Mucosa of descending colon (tissue), 3 donors: ENCODE measurements at places on chromosomes 3 and 15. TPM values are rescaled to one million over a fixed set of nuclear protein-coding genes. Genes with fewer than 3 reads are reported as not detected.
A peak's percentile ranks its signal among the peaks of the same experiment; 100 is the strongest.

DNA sequence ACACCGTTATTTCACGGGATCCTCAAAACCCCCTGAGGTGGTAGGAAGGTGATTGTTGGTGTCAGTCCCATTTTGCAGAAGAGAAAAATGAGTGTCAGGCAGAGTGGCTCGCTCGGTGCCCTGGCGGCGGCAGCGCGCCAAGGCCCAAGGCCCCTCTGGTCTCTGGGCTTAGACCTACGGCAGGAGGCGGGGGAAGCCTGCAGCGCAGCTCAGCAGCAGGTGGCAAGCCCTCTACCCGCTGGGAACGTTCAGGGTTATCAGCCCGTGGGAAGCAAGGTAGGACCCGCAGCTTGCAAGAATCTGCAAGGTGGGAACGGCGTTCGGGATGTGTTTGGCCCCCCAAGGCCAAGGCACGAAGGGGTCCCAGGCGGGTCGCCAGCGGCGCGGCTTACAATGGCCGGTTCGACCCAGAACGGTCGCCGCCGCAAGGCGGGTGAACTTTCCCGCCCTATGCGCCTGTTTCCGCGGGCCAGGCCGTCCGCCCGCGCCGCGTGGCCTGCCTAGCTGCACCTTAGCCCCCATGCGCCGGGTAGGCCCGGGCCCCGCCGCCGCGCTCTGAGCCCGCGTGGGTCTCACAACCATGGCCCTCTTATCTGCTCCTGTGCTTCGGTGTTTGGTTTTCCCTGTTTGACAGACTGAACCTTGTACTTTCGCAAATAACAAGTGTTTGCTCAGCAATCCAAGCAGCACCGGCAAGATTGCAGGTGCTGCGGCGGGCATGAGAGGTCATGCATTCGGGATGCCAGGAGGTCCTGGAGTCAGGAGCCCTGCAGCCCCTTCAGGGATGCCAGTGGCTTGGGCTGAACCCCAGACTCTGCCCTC is 39.7 kb downstream of the CCNL1 start:
- DNase-seq, result peak; percentile 68

DNA sequence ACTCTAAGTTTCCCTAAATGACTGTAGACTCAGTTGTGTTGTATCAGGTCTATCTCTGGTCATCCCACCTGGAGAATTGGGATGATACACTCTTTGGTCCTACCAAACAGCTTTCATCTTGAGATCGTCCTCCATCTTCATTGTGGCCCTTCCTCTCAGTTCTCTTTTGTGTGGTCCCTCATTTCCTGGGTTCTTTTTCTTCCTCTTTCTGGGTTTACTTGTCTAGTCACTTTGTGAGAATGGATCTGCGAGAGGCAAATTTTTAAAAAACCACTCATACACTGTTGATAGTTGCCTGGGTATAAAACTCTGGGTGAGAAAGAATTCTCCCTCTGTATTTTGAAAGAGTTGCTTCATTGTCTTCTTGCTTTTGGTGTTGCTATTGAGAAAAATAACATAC is 6.0 kb upstream of the AMOTL2 start:
- no peak for DNase-seq

The MORC1 gene
- total RNA-seq, result not detected

DNA sequence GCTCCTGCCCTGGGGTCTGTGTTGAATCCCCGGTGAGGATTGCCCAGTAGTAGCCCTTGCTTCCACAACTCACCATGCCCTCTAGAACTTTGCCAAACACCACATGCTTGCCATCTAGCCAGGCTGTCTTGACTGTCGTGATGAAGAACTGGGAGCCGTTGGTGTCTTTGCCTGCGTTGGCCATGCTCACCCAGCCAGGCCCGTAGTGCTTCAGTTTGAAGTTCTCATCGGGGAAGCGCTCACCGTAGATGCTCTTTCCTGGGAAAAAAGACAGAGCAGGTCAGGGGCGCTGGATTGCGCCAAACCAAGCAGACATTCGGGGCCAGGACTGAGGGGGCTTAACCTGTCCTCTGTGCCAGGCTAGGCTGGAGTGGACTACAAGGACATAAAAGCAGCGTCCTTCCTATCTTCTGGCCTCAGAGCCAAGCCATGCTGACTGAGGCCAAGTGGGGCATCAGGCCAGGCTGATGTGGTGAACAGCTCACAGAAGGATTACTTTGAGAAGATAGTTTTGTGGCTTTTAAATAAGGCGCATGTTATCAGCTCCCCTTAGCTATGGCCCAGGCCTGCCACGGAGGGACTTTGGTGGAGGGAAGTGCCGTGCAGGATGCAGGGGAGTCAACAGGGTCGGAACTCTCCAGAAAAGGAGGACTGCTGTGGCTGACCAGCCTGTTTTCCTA is 5.3 kb downstream of the SNX22 start:
- no peak for DNase-seq

DNA sequence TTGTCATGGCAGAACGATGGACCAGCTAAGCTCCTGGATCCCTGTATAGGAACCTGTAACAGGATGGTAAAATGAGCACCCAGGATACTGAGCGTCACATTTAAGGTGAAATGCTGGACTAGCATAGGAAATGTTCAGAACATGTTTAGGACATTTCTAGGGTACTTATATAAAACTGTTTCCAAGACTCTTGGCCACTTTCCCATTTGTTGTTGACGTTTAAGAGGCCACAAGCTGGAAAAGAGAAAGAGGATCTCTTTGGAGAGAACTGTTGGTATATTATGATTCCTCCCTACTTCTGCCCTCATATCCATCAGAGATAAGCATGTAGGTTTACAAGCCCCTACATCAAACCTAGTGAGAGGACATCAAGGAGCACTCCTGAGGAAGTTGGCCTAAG is 57.5 kb downstream of the SCN11A start:
- no peak for DNase-seq

The C3orf22 gene
- total RNA-seq, result not detected

DNA sequence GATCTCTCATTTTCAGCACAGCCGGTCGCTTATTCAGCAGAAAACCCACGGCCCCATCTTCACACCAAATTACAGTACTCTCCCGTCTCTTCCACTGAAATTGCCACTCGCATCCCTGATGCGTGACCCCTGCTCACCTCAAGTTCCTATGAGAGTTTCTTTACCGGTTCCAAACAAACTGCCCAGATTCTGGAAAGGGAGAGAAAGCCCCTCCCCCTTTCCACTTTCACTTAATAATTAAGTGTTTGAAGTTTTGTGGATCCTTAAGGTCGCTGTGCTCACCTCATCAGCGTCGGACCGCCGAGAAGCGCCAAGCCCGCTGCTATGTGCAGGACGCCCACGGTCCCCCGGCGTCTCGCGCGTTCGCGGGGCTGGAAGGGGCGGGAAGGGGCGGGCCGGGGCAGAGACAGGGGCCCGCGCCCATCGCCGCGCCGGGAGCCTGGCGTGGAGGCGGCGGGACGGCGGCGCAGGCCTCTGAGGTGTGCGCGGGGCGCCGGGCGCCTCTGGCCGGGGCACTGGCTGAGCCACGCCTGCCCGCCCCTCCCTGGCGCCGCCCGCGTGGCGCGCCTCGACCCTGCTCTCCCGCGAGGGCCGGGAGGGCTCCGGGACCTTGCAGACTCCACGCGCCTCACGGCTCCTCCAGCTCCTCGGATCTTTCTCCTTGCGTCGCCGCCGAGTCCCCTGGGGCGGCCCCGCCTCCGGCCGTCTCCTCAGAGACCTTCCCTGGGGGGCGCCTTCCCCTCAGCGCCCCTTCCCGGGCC is at the start of gene GPR156:
TSS of gene GPR156 (minus strand) at position 476 of the 761 bp plus-strand sequence. CDS start 41,124 bp downstream, outside the sequence.
- no peak for DNase-seq

DNA sequence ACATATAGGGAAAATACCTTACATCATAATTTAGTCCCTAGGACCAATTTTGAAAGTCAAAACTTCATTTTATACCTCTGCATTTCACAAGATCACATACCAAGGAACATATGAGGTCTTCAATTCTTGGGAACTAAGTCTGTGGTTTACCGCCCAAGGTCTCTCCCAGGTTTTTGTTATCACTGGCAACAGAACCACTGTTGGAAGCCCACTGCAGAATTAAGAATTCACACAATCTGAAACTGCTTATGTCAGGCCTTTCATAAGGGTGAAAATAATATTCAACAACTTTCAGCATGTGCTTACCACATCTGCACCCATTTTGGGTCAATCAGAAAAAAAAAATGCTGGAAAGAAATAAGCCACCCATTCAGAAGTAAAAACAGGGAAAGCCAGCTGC is 107.2 kb upstream of the MME start:
- no peak for DNase-seq

GRCh38 chr15:37536967-37537605 is 397.4 kb upstream of the TMCO5A start:
- DNase-seq, result no peak

- DNase-seq, result no peak
These were observed 17.4 kb downstream of the PGBD4 start for GRCh38 chr15:34119291-34119690.

DNA sequence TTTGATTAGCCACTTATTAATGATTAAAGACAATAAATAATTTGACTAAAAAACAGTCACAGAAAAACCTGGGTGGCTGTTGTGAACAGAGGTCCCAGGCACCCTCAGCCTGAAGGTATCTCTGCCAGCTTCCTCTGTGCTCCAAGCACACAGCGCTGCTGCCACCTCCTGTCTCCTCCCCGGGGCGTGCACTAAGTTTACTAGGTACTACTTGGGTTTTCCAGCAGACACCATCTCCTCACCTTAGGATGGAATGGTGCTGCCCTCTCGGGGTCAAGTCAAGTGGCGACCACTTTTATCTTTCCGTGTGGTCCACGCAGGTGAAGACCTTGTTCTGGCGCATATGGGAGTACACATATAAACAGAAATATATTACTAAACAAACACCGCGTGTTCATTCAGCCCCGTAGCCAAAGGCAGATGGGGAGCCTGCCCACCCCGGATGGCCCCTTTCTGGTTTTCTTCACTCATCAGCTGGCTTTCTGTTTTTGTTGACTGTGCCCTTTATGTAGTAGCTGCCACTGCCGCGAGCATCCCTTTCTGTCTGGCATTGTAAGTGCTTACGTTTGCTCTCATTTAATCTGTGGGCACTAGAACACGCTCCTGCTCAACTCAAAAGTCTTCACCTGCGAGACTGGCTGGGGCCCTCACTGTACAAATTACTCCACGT is 128.0 kb downstream of the LRIG1 start:
- DNase-seq, result peak; percentile 61

The GOLGA8T gene
- total RNA-seq, result not detected

DNA sequence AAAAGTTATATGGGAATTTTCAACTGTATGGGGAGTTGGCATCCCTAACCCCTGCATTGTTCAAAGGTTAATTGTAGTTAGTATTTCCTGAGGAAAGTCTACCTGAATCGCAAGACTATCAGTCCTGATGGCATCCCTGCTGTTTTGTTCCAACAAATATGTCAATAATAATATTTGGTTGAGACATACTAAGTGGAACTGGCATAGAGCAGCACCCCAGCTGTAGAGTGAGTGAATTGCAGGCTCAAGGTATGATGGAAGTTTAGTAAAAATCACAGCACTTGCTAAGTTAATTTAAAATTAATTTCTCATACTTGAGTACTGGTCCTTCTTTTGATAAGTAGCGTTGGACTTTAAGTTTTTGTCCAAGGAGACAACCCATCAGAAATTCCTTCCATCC is 18.0 kb upstream of the COMMD2 start:
- no peak for DNase-seq

The FMN1 gene
- 30.8 TPM for total RNA-seq

The MOBP gene
- 0.92 TPM for total RNA-seq

GRCh38 chr3:159443266-159443665 is 545.4 kb upstream of the IL12A start:
- no peak for DNase-seq

- no peak for DNase-seq
These were observed 68.2 kb downstream of the SEMA5B start for GRCh38 chr3:122959339-122959738.

DNA sequence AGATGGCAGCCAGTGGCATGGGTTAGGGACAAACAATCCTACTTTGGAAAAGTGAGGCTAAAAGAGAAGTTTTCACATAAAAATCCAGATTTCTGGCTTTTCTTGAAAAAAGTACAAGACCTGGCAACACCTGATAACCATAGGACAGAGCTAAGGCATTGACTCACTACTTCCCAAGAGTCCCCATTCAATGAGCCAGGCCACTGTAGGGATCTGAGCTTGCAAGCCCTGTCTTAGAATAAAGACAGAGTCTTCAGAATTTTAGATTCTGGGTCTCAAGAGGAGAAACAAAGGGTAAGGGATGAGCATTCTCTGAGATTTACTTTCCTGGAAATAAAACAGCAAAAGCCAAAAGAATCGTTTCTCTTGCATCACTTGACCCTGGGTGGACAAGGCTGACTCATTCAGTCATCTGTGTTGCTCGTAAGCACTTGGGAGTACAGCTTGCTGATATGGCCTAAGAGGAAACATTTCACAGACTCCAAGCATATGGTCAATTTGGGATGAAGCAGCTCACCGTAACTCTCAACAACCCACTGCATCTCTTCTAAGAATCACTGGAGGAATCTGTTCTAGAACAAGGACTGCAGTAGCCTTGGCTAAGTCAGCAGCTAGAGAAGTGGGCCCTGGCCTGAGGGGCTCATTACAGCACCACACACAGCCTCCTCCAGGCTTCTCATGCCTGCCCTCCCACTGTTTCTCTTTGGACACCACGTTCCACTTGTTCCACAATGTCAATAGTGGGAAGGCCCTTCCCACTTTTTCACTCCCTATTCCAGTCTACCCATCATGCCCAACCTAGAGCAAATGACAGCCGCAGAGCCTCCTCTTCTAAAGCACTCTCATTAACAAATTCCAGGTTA is 86.2 kb downstream of the RFTN1 start:
- no peak for DNase-seq

- DNase-seq, result no peak
These were observed 19.1 kb upstream of the B3GNT5 start for GRCh38 chr3:183233966-183234365.

DNA sequence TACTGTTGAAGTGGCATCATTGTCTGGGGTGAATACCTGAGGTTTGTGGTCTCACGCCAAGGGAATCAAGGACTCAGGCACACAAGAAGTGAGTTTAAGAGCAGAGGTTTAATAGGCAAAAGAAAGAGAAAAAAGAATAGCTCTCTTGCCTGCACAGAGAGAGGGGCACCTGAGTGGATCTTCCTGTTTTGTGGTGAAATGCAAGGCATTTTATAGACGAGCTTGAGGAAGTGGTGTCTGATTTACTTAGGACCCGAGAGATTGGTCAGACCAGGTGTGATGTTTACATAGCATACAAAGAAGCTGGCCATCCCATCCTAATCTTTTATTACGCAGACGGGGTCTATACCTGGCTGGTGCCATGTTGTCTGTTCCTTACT is 13.2 kb downstream of the CCR5 start:
- DNase-seq, result no peak

- DNase-seq, result no peak
These were observed 468.7 kb downstream of the CADM2 start for GRCh38 chr3:85427467-85427866.

GRCh38 chr3:100605358-100605757 is 4.0 kb upstream of the ADGRG7 start:
- DNase-seq, result no peak
